ENCODE measurements at places on chromosomes 5 and 9.

GRCh38 chr9:21527579-21527978 is 45.5 kb upstream of the IFNE start:
- DNase-seq, result no peak

GRCh38 chr5:42621662-42622061 is 135.0 kb upstream of the CCDC152 start:
- no peak for DNase-seq

- no peak for DNase-seq
Measured at GRCh38 chr5:122149321-122150090, 20.2 kb downstream of the ZNF474 start.

DNA sequence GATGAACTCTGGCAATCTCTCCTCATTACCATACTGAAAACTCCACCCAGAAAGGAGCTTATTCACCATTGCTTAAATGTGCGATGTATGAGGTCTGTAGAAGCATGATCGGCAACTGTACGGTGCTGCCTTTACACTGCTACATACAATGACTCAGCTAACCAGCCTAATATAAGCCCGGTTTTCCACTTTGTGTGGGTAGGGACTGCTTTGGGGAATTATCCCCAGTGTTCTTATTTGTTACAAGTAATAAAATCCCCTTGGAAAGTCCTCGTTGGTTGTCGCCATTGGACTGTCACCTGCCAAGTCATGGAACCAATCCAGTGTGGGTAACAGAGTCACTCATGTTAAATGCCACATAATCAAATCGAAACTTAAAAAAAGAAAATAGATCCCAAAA is 23.5 kb upstream of the TENT2 start:
- DNase-seq, result no peak

DNA sequence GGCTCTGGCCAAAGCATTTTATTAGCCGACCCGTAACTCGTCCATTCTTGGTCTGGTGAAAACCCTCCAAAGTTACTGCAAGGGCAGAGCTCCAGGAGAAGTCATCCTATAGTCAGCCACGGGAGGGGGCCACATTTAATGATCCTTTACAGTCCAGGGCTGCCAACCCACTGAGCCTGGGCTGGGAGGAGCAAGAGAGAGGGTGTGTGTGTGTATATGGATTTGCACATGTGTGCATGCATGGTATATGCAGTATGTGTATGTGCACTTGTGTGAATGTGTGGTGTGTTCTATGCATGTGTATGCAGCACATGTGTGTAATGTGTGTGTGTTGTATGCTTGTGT is 4.2 kb upstream of the RASGEF1C start:
- no peak for DNase-seq

DNA sequence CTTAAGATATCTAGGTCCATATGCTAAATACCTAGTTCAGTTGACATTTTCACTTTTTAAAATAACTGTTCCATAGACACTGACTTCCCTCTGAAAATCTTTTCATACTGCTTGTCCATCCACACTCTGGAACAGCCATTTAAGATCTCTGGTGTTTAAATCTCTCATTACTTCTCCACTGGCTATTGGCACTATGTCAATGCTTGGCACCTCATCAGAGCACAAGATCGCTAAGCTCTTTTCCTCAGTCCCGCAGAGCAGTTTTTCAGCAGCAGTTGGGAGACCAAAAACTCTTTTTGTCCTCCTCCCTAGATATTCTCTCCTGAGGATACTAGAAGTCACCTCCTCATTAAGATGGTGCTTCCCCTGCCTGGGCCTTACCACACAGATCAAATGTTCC is 172.7 kb downstream of the KIAA0825 start:
- DNase-seq, result no peak

DNA sequence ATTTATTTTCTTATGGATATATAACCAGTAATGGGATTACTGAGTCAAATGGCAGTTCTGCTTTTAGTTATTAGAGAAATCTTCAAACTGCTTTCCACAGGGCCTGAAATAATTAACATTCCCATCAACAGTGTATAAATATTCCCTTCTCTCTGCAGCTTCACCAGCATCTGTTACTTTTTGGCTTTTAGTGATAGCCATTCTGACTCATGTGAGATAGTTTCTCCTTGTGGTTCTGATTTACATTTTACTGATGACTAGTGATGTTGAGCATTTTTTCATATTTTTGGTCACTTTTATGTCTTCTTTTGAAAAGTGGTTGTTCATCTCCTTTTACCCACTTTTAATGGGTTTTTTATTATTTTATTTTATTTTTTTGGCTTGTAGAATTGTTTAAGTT is 1290.3 kb upstream of the CDH9 start:
- no peak for DNase-seq

DNA sequence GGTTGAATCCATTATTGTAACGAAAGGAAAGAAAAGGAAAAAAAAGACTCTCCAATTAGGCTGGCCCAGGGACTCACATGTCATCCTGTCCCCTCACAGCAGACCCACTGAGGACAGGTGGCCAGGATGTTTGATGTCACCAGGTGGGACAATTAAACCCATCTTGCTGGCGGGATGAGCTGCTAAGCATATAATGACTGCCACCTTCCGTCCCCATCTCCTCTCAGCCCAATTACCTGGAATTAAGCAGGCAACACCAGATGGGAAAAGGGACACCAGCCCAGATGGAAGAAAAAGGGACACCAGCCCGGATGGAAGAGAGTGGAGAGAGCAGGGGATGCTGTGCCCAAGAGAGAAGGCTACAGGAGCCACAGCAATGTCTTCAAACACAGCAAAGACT is 116.6 kb upstream of the SARDH start:
- no peak for DNase-seq

DNA sequence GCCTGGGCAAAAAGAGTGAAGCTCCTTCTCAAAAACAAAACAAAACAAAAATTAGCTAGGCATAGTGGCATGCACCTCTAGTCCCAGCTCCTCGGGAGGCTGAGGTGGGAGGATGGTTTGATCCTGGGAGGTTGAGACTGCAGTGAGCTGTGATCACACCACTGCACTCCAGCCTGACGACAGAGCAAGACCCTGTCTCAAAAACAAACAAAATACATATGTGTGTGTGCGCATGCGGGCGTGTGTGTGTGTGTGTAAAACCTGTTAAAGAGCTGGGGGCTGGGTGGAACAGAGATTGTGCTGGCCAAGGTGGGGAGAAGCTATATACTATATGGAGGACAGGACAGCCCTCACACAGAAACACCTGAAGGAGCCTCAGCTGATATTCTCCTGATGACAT is 27.4 kb upstream of the DENND4C start:
- DNase-seq, result no peak

DNA sequence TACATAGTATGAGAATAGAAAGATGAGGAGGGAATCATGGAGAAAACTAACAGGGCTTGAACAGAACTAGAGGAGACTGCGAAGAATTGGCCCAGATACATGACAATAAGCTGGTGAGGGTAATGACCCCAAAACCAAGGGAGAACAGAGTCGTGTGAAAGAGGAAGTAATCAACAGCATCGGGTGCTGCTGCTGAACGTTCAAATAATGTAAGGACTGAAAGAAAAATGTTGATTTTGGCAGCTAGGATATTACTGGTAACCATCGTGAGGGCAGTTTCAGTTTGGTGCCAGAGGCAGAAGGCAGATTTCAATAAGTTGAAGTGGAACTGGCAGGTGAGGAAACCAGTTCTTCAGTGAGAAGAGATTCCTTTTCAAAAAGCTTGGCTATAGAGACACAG is 66.8 kb upstream of the SMC2 start:
- no peak for DNase-seq

- no peak for DNase-seq
Measured at GRCh38 chr5:65834306-65834705, 92.1 kb upstream of the ERBIN start.

DNA sequence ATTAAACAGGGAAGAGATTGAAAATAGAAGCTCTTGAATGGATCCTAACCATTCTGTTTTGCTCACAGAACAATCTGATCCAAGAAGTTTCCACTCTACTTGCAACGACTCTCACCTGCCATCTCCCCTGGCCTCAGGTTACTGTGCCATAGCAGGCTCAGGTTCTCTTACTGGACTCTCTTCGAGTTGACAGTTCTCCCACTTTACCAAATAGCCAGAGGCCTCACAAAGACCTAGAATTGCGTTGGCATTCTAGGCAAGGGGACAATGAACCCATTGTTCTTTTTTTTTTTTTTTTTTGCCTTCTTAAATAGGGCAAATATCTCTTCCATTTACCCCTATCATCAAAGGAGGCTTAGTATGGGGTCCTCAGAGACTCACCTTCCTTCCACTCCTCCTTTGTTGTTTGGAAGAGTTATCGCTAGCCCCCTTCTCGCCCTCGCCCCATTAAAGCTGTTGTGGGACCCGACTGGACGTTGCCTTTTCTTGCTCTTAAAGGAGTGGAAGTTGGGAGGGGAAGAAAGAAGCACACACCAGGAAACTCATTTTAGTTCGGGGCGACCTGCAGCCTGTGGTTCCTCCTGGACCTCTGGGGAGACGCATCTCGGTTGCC is 688 bp upstream of the PLPPR1 start:
- no peak for DNase-seq

- no peak for DNase-seq
Measured at GRCh38 chr9:115425601-115426000, 307.6 kb upstream of the TNC start.

DNA sequence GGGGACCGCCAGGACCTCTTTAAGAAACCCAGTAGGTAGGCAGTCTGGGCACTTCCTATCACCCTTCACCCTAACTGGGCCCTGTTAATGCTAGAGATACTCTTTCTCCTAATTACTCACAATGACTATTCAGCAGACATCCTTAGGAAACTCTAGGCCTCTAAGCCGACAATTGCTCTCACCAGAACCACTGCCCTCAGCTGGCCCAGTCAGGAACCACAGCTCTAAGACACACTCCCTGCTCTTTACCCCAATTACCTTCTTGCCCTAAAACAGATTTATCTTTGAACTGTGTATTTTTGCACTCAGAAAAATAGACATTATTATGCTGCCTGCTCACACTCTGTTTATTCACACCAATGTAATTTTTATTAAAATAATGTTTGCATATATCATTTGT is 432.6 kb upstream of the SLC30A5 start:
- no peak for DNase-seq

GRCh38 chr9:131899296-131900228 is 159.7 kb upstream of the RAPGEF1 start:
- DNase-seq, result no peak

GRCh38 chr5:140673187-140673976 is at the start of gene DND1:
Gene DND1 (minus strand): TSS chr5:140673576. CDS start chr5:140673542, 34 bp downstream.
- DNase-seq, result no peak

DNA sequence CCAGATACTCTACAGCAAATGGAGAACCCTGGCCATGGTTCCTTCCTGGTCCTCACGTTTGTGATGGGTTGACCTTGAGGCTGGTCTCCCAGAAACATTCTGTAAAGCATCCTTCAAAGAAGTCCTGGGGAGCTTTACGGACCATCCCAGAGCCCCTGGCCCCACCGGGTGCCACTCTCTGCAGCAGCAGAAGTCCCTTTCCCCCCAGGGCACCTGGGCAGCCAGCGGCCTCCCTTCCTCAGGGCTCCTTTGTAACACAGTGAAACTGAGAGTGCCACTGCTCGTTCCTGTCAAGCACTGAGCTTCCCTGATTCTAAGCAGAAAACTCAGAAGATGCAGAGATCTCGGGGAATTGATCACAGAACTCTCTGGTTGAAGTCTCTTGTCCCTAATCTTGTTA is 104.3 kb downstream of the ENTREP1 start:
- no peak for DNase-seq

DNA sequence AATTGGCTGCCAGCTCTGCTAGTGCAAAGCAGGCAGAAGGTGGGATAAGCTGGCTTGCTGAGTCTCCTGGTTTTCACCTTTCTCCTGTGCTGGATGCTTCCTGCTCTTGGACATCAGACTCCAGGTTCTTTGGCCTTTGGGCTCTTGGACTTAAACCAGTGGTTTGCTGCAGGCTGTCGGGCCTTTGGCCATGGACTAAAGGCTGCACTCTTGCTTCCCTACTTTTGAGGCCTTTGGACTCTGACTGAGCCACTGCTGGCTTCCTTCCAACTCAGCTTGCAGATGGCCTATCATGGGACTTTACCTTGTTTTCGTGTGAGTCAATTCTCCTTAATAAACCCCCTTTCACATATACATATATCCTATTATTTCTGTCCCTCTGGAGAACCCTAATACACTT is 1293.9 kb upstream of the CDH6 start:
- no peak for DNase-seq

DNA sequence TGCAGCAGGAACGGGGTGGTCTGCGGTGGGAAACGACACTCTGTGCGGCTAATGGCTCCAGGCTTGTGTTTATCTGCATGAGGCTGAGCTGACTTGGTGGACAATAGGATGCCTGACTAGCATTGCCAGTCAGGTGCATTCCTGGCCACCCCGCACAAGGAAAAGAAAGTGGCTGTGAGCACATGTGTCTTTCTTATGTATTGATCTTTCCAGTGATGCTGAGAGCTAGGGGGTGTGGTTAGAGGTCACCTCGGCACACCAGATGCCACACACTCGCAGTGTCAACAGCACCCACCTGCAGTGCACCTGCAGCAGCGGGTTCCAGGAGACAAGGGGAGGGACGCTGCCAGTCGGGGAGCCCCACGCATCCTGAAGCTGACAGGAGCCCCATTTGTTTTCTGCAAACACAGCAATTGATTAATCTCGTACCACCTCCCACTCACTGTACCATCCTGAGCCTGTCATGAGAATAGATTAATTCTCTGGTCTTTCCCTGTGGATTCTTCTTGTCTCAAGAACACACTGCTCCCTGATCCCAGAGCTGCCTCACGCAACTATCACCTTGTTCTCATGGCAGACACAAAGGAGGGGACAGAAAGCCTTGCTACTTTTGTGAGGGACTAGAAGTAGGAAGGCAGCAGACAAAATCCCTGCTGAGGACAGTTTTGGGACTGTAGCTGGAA is 251.7 kb upstream of the WWC1 start:
- DNase-seq, result no peak

DNA sequence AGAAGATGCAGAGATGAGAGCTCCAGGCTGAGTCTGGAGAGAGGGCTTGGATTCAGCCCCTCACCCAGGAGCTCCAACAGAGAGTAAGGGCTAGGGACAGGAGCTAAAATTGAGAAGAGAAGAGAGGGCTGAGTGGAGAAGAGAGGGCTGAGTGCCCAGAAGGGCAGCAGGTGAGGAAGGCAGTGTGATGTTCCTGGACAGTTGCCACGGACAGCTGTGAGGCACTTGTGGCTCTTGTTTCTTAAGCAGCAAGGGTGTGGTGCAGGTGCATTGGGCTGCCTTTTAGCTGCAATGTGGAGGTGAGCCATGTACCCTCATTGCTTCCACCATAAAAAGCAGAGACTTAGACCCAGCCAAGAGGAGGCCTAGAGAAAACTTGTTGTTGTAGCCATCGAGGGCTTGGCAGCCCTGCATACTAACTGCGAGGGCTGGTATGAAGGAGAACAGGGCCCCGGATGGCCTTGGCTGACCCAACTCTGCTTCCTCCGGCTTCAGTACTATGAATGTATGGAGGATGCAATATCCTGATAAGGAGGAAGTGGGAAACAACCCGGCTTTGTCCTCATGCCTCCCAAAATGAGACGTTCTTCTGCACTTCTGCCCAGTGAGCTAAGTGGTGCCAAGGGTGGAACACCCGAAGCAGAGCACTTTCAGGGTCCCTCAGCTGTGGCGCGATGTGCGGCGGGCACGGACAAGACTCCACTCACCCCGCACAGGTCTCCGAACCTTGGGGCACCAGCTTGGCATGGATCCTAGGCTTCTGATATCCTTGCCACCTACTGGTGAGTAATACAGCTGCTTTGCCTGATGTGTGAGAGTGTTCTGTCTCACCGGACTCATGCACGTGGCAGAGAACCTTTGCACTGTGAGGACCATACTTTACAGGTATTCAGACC is 65.2 kb downstream of the LRRC70 start:
- DNase-seq, result no peak

GRCh38 chr5:102596113-102596512 is 97.3 kb upstream of the SLCO6A1 start:
- no peak for DNase-seq

GRCh38 chr9:134947265-134947955 is 29.7 kb upstream of the FCN1 start:
- no peak for DNase-seq

- no peak for DNase-seq
Measured at GRCh38 chr5:174625591-174626350, 98.6 kb upstream of the MSX2 start.

Data from femur (tissue), 1 donor.